Astrocyte (in vitro differentiated cells and primary cell): ENCODE measurements at places on chromosomes 3 and 15. TPM values are rescaled to one million over a fixed set of nuclear protein-coding genes. Genes with fewer than 3 reads are reported as not detected.

CFAP20DC gene
- total RNA-seq: 0.57 and 0.89 TPM in 2 replicates

- DNase-seq: peak; percentile 26
Measured at GRCh38 chr3:194097141-194097882, 38.6 kb upstream of the HES1 start.

GRCh38 chr15:89349206-89349558 lies 14.6 kb upstream of the POLG start:
- no peak for DNase-seq

FEZF2 gene
- total RNA-seq: not detected in 2 replicates

GRCh38 chr3:141969711-141970110 lies 93.3 kb downstream of the ATP1B3 start:
- DNase-seq: no peak

GRCh38 chr15:89656116-89656815 lies 999 bp upstream of the KIF7 start:
- peak; percentile 15 for DNase-seq

GRCh38 chr3:89414270-89414669 lies 306.8 kb downstream of the EPHA3 start:
- DNase-seq: no peak

ZNF501 gene
- total RNA-seq: 1.2 and 2.2 TPM in 2 replicates

ZNF80 gene
- not detected in 2 replicates for total RNA-seq

DNA sequence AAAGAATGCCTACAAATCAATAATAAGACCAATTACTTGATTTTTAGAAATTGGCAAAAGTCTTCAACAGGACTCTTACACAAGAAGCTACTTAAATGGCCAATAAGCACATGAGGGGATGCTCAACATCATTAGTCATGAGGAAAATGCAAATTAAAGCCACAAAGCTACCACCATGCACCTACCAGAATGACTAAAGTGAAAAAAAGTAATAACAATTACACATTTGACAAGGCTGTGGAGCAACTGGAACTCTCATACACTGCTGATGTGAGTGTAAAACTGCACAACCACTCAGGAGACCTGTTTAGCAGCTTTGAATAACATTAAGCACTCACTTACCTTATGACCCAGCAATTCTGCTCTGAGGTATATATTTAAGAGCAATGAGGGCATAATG lies 68.4 kb downstream of the PPCDC start:
- peak; percentile 57 for DNase-seq

DNA sequence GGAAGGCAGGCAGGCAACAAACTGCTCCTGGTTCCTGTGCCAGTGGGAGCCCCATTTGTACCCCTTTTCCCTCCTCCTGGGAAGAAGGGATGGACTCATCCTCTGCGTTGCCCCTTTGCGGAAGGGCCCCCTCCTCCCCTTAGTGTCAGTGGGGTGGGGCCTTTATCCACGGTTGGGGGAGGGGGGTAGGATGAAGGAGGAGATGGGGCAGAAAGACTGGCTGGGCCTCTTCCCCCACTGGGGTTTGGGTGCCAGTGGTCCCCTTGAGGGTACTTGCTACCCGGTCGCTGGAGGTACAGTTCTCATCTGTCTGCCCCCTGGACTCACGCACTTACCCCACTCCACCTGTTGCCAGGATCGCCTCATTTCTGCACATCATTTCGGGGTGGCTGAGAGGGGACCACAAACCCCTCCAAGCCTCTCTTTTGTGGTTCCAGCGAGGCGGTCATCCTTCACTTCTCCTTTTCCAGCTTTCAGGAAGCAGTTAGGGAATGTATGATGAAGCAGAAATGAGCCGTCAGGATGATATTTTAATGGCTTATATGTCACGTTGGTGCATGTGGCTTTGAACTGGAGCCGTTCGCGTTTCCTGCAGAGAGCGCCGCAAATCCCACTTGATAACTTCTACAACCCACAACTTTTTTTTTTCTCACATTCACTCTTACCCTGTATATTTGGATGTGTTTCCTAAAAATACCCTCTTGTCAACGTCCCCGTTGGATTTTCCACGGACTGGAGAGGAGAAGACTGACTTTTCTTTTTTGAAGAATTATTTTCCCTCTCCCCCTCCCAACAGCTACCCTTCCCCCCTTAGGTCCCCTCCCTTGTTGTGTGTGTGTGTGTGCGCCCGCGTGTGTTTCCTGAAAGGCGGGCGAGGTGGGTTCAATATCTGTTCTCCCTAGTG lies at the start of gene ZIC4:
Gene ZIC4, minus strand, starts transcription at position 516 of the 904 bp plus-strand sequence. CDS start 3,746 bp downstream, outside the sequence.
- no peak for DNase-seq

DNA sequence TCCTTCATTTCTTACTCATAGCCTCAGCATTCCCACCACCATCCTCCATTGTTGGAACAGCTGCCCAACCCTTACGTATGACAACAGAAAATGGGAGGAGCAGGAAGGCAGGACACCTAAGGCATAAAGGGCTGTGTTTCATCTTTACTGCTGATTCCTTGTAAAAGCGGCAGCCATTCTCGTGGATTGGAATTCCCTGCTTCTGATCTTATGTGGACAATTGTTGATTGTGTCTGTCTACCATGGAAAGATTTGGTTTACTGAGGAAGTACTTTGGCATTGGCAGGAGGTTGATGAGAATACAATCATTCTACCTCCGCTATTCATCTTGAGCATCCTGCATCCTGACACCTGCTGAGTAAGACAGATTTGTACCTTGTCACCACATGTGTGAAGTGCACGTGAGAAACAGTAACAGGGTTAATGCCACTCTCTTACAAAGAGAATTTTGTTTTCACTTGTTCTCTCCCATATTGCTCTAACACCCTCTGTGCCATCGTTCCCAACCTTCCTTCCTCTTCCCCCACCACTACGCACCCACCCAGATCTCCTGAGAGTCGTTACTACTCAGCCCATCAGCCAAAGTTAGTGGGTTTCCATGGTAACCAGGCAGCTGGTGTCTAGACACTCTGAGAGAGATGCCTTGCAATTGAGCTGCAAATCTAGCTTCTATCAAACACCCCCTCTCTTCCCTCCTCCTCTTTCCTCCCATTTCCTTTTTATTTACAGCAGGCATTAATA lies 75.7 kb downstream of the GAP43 start:
- DNase-seq: peak; percentile 61

DNA sequence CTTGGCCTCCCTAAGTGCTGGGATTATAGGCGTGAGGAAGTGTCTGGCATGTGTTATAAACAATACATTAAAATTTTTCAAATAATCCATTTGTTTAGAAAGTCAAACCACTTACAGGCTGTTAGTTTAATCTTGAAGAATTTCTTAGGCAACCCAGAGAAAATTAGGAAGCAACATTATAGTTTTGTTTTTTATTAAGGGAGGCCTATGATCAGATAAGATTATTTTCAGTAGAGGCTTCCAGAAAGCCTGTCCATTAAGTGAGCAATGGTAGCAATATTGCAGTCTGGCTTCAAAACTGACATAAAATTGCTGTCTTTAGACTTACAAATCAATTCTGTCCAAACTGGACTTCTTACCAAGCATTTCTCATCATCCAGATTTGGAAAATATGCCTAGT lies 49.6 kb downstream of the CD47 start:
- DNase-seq: no peak

FRMD5 gene
- 17.0 and 19.6 TPM in 2 replicates for total RNA-seq

GOLGA8J gene
- 0.67 TPM in 1 of 2 replicates, not detected in the other for total RNA-seq

DNA sequence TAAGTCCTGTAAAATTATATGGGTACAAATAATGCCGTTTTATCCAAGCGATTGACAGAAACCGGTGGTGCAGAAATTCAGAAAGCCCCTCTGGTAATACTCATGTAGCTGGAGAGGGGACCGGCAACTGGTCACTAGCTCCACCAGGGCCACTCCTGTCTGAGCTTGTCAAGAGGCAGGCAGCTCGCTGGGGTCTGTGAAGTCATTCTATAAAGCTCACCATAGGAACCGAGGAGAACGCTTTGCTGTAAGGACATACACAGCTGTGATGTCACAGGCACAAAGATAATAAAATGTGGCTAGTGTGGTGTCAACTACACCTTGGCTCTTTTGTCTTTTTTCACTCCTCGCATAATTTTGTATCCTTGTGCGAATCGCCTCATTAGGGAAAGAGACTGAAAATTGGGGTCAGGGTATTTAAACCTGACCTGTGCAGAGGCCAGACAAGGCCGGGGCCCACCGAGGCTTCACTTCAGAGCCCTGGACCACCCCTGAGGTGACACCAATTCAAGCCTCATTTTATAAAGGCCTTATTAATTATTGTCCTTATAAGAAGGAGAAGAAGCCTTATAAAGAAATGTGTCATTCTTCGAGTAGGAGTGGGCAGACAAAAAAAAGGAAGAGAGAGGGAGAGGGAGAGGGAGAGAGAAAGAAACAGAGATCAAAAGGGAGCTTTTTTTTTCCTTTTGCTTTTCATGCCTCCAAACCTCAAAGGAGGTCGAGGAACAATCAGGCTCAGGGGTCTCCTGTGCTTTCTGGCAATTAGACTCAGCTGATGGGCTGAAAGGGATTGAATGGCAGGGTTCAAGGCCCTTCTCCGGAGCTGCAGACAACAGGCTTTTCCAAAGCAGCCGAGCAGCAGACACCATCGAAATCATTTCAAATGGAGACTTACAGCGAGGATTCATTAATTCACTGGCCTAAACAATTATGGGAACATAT lies 813.3 kb upstream of the ARRDC4 start:
- DNase-seq: no peak

- DNase-seq: peak; percentile 45
Measured at GRCh38 chr3:140627756-140628155, 50.1 kb upstream of the TRIM42 start.

- no peak for DNase-seq
Measured at GRCh38 chr15:69926721-69927120, 171.0 kb downstream of the TLE3 start.

GRCh38 chr15:84929795-84930603 lies 45.5 kb downstream of the SLC28A1 start:
- DNase-seq: peak; percentile 83

- DNase-seq: no peak
Measured at GRCh38 chr3:4734454-4734853, 241.3 kb downstream of the ITPR1 start.

GRCh38 chr3:102712896-102713295 lies 278.1 kb downstream of the ZPLD1 start:
- no peak for DNase-seq

DNA sequence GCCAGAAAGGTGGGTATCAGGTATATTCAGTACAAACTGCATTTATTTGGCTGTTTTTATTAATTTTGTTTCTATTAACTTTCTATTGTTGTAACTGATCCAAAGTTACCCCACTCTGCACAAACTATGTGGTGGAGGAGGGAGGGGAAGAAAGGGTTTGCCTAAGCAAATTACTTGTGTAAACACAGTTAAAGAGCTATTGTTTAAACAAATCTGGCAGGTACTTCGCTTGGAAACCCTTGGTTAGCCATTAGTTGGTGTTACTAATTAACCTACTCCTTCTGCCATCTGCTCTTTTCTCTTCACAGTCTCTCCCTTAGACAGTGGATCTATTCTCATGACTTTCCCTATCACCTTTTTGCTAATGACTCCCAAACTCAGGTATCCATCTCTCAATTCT lies 328.4 kb upstream of the NECTIN3 start:
- no peak for DNase-seq

DNA sequence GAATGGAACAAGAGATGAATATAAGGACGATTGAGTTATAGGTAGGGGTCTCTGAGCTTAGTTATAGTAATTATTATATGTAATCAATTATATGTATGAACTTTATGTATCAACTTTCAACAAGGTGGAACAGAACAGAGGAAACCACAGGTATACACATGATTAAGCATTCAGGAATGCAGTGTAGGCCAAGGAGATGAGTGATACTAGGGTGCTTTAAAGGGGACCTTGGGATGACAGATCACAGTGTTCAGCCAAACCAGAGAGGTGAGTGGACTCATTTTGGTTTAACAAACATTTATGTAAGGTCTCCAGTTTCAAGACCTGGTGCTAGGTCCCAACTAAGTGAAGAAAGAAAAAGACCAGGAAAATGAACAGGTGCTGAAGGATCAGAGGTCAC lies 895.5 kb downstream of the ROBO2 start:
- DNase-seq: no peak

XCR1 gene
- total RNA-seq: not detected in 2 replicates

DNA sequence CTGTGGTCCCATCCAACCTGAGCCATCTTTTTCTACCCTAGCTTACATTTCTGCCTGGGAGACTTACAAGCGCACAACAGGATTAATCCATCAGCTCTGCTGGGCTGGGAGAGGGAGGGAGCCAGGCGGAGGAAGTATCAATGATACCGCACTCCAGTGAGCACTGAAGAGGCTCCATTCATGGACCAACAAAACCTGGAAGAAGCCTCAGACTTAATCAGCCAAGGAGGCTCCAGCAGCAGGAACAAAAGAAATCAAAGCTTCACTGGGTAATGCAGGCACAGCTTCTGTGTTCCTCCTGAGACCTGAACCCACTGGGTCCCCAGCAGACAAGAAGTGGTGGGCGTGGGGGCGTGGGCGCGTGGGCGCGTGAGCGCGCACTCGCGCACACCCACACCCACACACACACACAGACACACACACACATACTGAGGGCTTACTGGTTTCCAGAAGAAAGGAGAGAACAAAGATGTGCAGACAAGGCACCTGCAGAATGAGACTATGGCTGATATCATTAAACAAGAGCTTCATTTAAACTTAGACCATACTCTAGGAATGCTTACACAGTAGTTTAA lies 87.0 kb upstream of the BOC start:
- DNase-seq: no peak

DNA sequence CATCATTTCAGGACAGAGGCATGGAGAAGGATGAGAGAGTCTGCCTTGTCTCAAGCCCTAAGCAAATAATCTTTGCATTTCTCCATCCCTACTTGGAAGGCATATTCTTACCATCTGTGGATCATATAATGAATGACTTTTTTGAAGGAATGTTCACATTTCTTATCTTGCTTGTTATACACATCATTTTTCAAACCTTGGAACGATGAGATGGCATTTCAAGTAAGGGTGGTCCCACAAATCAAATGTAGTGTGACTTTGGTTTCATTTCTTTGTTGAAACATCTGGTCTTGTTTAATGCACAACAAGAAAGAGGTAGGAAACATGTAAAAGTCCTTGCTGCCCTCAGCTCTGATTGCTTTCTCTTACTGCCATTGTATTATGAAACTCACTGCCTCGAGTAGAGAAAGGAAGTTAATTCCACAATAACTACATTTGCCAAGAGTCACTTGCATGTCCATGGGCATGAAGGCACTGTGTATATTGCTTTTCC lies 32.1 kb downstream of the RBMS3 start:
- DNase-seq: peak; percentile 48

PFN2 gene
- total RNA-seq: 172 and 179 TPM in 2 replicates

DNA sequence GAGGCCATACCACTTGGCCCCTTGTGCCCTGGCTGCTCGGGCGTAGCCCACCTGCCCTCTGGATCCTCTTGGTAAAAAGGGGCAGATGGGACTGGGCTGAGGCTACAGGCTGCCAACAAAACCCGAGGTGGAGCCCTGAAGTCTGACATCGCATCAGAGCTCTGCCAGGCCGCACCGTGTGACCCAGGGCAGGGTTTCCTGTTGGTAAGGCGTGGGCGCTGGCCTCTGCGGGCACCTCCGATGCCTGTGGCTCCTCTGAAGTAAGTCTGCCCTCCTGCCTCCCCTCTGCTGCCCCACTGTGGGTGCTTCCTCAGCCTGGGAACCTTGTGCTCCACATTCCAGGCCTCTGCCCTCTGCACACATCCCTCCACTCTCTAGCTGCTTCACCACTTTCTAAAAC lies 8.9 kb downstream of the CHDH start:
- no peak for DNase-seq

- DNase-seq: peak; percentile 25
Measured at GRCh38 chr3:86794361-86795065, 196.4 kb downstream of the VGLL3 start.
